ENCODE measurements at places on chromosomes 11 and 22.

DNA sequence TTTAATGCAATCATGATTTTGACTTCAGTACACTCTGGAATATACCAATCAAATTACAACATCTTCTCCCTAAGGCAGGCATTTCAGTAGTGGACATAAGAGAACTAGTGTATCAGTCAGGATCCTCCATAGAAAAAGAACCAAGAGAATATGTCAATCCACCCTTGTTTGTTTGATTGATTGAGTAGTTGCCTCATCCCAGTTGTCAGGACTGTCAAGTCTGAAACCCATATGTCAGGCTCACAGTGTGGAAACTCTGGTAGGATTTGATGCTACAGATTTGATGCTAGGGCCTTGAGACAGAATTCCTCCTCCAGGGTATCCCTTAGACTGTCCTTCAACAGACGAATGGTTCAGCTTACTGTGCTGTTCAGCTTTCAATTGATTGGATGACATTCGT lies 375.0 kb downstream of the ETS1 start:
- no peak for DNase-seq

DNA sequence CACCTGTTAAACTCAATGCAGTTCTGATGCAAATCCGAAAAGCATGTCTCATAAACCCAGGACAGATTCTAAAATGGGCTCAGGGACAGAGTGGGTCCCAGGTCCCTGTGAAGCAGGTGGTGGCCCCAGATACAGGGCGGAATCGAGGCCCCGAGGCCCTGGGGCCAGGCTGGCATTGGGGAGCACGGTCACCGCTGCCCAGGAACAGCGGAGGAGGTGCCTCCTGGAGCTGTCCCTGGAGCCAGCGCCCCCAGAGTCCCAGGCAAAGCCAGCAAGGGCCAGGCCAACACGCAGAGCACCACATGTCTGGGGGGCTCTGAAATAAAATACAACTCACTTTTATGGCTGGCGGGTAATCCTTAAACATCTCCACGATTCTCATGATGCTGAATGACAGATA lies 10.0 kb upstream of the TTLL8 start:
- no peak for DNase-seq

- no peak for DNase-seq
Observed at GRCh38 chr11:8294251-8294935, 30.7 kb upstream of the LMO1 start.

- no peak for DNase-seq
Observed at GRCh38 chr11:2667940-2668339, 31.9 kb downstream of the KCNQ1OT1 start.

- DNase-seq: no peak
Observed at GRCh38 chr11:61832754-61833153, 4.7 kb downstream of the FADS2 start.

DNA sequence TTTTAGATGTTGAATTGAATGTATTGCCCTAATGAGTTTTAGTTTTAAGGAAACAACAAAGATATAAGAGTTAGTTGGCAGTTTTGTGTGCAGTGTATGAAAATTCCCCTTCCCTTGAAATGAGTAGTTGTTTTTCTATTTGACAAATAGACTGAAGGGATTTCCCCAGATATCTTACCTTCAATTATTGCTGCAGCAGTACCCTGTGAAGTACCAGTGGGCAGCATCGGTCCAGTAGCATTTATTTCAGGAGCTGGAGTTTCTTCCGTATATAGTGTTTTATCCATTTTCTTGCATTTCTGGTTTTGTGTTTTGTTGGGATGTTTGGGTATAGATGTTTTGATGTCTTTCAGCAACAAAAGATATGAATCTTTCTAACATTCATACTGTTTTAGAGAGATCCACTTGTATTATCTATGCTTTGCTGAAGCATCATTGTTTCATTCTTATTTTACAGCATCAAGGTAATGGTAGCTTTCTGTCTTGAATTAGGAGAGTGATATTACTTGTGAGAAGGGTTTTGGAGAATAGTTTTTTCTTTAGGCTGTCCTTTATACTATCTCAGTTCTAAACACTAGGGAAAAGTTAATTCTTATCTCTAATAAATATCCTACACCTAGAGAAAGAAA lies 7.4 kb downstream of the KMT2A start:
- DNase-seq: no peak

DNA sequence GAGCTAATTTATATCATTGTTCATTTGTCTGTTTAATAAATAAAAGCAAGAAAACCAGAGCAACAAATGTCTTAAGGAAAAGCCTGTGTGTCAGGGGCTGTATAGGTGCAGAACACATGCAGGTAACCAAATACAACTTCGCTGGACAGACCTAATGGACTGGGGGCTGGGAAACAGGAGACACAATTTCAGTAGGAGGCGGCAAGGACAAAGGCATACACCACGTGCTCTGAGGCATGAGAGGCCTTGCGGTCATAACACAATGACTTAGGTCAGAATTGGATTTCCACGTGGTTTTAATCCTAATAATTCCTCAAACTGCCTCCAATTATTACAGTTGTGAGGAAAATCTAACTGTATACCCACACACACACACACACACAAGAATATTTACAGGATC lies 8.7 kb upstream of the GLB1L3 start:
- no peak for DNase-seq

DNA sequence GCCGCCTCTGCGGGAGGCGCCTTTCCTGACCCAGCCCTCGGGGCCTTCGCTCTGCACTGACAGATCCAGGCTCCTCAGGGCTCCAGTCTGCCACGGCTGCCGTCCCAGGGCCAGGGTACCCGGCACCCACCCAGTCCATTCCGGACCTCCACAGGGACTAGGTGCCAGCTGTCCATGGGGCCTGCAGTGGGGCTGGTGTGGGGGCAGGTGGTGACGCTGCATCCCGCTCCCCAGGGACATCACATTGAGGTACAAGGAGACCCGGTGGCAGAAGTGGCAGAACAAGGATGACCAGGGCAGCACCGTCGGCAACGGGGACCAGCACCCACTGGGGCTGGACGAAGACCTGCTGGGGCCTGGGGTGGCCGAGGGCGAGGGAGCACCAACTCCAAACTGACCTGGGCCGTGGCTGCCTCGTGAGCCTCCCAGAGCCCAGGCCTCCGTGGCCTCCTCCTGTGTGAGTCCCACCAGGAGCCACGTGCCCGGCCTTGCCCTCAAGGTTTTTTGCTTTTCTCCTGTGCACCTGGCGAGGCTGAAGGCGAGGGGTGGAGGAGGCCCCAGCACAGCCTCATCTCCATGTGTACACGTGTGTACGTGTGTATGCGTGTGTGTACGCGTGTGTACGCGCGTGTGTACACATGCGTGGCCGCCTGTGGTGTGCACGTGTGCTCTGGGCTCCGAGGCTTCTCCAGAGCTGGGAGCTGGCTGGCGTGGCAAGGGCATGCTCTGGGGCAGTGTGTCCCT lies 16.7 kb downstream of the RNH1 start:
- no peak for DNase-seq

- DNase-seq: no peak
Observed at GRCh38 chr11:76640501-76640900, 30.0 kb downstream of the LRRC32 start.

- no peak for DNase-seq
Observed at GRCh38 chr11:84800755-84801346, 826.3 kb downstream of the DLG2 start.

DNA sequence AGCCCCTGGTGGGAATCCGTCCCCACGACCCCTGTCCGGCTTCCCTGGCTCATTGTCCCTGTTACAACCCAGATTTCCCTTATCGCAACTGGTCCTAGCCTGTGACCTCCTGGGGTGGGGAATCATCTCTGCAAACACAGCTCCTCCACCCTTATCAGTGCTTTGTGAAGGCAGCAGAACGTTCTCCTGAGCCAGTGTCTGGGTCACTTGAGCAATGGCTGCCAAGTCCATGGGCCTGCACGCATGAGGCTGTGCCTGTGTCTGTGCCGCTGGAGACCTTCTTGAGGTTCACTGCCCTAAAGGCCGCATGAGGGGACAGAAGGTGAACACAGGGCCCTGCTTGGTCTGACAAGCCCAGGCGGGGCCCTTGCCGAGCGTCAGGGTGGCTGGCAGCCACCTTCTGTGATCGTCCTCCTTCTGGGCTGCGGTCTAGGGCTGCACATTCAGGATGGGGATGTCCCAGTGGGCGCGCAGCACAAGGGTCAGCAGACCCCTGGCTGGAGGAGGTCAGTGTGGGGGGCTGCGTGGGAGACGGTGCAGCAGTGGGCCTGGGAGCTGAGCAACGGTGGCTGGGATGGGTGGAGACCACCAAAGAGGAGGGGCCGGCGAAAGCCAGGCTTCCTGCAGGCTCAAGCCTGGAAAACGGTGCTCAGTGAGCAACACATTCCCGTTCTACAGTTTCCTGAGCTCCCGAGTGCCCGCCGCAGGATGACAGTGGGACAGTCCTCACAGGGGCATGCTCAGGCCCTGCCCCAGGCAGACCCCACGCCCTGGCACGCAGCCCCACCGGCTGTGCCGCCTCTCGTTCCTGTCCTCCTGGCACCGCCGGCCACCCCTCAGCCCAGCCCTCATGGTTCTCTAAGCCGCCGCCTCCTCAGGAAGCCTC lies 74.1 kb downstream of the CDKN1C start:
- DNase-seq: no peak

DNA sequence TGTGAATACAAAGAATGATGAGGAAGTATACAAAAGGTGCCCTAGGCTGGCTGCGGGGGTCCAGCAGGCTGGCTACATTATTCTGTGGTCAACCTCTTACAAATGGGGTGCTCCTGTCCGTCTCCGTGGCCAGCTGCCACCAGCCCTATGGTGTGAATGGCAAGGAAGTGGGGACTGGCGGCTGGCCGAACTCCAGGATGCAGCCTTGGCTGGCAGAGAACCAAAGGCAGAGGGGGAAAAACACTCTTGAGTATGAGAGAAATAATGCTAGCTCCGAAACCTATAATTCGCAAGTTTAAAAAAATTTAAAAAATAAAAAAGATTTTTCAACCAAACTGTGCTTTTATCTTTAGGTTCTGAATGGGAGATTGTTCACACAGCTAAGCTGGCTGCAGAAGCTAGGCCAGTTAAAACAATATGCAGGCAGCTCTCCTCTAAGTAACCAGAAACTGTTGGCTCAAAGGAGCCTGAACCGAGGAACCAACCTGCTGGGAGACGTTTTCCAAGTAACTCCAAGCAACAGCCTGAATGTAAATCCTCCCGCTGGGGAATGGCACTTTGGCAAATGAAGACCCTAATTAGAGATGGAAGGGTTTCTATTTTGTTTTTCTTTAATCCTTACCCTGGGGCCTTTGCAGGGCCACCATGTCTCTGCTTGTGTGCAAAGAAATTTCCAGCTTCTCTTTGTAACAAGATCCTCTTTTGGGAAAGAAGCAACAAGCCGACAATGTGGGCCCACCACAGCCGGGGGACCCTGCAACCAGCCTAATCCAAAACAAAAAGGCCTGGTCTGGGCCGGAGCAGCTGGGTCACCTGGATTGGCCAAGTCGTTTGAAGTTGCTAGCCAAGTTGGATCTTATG lies 50.2 kb downstream of the C22orf31 start:
- DNase-seq: no peak

GRCh38 chr11:130636722-130637464 lies 188.4 kb downstream of the ADAMTS15 start:
- no peak for DNase-seq

DNA sequence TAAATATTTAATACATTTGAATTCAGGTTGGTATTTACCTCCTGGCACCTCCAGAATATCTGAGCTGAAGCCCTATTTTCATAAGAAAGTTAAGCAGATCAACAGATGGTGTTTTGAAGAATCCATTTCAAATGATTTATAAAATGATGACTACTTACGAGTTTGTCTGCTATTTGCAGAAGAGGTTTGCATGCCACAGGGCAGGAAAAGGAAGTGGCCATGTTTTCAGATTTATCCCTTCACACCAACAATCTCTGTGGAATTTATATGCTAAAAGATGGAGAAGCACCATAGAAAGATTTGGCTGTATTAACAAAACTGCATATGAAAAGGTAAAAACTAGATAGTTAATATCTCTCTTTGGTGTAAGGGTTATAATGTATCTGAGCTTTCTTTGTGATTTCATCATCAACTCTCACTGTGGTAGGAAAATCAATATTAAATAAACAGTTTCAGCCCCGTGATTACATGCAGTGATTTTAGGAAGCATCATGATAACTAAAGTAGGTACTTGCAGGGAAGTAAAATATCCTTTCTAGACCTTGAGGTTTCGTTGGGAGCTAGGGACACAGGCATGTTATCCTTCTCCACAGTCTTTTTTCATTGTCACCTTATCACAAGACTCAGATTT lies 2.6 kb downstream of the BMAL1 start:
- no peak for DNase-seq

DNA sequence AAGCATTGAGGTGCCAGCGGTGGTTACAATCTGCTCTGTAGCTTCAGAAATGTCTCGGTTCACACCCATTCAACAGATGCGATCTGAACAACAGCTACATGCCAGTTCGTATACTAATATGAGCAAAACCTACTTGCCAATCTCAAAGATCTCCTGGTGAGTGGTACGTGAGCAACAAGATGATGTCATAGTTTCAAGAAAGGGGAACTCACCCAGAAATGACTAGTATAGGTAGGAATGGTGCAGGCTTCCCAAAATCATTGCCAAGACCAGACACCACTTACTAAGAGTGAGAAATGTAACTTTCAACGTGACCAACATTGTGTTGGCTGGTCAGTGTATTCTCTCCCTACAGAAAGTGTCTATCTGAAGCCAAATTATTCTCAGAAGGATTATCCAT lies 31.1 kb downstream of the OR6Q1 start:
- no peak for DNase-seq

DNA sequence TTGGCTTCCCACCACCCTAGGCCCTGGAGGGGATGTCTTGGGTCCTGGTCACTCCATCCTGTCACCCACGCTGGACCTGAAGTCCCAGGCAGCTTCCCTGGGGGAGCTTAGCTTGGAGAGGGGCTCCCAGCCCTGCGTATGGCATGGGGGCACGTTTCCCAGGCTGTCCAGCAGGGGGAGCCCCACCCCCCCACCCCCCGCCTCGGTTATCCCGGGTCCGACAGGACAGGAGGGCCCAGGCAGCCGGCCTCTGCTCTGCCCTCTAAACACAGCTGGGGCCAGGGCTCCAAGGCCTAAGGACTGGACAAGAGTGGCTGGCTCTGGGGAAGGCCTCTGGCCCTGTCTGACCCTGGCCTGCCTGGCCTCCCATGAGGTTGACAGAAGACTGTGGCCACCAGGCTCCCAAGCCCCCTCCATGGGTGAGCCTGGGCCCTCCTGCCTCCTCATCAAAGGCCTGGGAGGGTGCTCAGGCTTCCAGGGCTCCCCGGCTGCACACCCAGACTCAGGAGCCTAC lies 104.8 kb downstream of the NECTIN1 start:
- no peak for DNase-seq

GRCh38 chr11:1896468-1896867 lies 4.8 kb upstream of the PRR33 start:
- no peak for DNase-seq

DNA sequence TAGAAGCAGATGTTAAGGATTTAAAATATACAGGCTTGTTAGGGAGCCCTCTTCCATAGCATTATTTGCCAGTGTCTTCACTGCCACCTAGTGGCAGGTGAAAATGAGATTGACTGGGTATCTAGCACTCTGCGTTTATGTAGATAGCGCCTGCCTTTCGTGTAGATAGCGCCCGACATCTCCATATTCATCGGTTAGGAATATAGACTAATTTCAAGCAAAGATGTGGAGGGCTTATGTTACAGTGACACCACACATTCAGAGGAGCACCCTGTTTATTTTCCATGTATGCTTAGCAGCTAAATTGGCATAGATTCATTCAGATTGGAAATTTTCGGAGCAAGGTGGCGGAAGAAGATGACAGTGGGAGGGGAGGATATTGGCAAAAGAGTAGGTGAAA lies 72.0 kb downstream of the SLC5A12 start:
- no peak for DNase-seq
